ENCODE measurements at places on chromosomes 2 and 18. TPM values are rescaled to one million over a fixed set of nuclear protein-coding genes. Genes with fewer than 3 reads are reported as not detected.

- DNase-seq = no peak
These were observed 28.6 kb downstream of the ITGA6 start for GRCh38 chr2:172456002-172456401.

DNA sequence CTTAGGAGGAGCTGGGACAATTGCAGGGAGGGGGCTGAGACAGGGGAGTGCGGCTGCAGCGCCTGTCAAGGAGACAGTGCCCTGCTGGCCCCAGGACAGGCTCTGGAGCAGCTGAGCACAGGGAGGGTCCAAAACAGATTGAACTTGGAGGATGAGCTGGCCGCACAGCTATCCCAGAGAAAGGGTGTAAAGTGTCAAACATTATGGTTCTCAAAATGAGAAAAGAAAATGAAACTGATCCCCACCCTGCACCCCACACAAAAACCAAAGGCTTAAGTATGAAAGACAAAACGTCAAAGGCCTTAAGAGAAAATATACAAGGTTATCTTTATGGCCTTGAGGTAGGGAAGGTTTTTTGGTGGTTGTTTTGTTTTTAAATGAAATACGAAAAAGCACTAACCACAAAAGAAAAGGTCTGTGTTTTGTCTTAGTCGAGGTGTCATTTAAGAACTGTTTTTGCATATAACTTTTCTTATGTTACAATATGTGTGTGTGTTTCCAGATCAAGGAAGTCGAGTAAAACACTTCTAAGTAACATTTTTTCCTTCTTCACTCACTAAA, 111.8 kb downstream of the HDAC4 start:
- no peak for DNase-seq

- DNase-seq = no peak
These were observed 26.1 kb upstream of the INO80D start for GRCh38 chr2:206112108-206112507.

DNA sequence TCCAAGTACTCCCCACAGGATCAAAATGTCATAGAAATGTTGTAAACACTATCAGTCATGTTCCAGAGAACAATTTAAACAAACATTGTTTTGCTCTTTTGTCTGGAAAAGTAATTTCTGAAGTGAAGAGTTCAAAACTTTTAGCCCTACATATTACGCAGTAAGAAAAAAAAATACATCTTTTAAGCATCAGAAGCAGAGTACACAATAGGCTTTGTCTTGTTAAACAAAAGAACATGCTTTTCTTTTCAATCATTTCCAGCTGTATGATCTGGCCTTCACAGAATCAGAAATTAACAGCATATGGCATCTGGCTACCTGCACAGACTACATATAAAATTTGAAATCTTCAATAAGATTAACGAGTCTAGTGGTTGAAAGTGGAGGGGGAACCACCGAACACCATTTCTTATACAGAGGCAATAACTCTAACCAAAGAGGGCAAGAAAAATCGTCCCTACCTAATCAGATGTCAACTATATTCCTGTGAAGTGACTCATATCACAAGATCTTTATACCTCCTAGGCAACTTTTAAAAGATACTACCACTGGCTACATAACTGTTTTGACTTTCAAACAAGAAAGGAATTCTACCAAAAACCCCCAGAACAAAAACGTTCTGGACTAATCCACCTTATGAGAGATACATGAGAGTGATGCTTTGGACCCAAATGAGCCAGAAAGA, 149.3 kb downstream of the EXOC6B start:
- no peak for DNase-seq

GRCh38 chr2:112345030-112346027, 69.9 kb downstream of the ZC3H6 start:
- DNase-seq = no peak

DNA sequence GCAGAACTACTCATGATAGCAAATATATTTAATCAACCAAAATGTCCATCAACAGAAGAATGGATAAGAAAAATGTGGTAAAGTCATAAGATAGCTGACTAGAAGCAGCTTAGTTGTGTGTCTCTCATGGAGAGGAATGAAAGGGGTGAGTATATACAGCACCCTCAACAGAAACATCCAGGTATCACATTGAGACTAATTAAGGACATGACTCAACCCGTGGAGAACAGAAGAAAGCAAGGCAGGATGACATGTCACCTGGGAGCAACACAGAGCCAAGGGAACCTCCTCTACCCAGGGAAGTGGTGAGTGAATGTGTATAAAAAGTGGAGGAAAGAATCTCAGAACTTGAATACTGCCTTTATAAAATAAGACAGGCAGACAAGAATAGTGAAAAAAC, 1695.0 kb upstream of the CELF4 start:
- DNase-seq = no peak

- DNase-seq = no peak
These were observed 61.8 kb upstream of the GPR45 start for GRCh38 chr2:105179469-105180372.

C2orf78 gene
- not detected for polyA plus RNA-seq

GCKR gene
- not detected for polyA plus RNA-seq

DNA sequence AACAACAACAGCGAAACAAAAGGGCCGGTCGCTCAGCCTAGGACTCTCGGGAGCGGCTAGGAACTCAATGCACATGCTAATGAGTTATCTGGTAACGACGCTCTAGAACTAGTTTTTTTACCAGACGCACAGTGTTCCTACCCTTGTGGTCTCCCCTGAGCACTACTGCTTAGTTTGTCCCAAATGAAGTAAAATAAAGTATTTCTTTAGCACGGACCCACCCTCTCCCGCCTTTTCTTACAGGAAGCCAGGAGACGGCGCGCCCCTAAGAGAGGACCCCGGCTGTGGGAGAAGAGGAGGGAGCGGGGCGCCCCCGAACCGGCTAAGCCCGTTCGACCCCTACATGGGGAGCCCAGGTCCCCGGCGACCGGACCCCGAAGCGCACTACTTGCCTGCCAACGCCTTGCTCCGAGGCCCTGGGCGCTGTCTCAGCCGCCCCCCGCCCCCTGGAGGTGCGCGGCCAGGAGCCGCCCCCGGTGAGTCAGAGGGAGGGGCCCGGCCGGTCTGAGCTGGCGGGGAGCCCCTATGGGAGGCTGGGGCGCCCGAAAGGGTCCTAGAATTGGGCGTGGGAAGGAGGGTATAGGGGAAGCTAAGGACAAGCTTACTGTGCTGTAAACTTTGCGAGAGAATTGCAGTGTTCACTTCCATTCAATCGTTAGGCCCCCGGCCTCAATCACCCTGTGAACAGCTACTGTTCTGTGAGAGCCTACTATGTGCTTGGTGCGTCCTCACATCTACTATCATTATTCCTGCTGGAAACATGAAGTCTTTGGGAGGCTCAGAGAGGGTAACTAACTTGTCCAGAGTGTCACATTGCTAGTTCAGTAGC, 3.6 kb upstream of the CAPG start:
- no peak for DNase-seq

- DNase-seq = no peak
These were observed 73.8 kb upstream of the B3GNT7 start for GRCh38 chr2:231321556-231322334.

DNA sequence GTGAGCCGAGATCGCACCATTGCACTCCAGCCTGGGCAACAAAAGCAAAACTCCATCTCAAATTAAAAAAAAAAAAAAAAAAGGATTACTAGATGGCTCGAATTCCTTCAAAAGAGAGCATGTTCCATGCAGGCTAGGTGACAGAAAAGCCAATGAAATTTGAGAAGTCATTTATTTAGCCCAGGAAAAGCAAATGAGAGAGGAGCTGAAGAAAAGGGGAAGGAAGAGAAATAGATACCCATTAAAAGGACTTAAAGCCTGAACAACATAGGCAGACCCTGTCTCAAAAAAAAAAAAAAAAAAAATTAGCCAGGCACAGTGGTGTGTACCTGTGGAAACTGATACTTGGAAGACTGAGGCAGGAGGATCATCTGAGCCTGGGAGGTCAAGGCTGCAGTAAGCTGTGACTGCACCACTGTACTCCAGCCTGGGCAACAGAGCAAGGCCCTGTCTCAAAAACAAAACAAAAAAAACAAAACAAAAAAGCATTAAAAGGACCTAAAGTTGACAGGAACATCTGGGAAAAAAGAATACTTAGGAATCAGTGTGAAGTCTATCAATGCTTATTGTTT, 11.1 kb downstream of the SEPTIN10 start:
- DNase-seq = no peak

NABP1 gene
- polyA plus RNA-seq = 25.6 TPM

DNA sequence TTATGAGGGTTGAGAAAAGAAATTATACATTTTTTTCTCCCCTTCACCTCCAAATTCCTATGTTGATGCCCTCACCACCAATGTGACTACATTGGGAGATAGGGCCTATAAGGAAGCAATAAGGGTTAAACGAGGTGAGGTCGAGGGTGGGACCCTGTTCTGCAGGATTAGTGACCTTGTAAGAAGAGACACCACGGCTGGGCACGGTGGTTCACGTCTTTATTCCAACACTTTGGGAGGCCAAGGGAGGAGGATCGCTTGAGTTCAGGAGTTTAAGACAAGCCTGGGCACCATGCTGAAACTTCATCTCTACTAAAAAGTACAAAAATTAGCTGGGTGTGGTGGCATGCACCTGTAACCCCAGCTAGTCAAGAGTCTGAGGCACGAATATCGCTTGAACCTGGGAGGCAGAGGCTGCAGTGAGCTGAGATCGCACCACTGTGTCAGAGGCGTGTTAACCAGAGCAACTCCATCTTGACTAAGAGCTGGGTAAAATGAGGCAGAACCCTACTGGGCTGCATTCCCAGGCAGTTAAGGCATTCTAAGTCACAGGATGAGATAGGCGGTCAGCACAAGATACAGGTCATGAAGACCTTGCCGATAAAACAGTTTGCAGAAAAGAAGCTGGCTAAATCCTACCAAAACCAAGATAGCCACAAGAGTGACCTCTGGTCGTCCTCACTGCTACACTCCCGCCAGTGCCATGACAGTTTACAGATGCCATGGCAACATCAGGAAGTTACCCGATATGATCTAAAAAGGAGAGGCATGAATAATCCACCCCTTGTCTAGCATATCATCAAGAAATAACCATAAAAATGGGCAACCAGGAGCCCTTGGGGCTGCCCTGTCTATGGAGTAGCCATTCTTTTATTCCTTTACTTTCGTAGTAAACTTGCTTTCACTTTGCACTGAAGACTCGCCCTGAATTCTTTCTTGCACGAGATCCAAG, 77.0 kb downstream of the NCAPH start:
- DNase-seq = no peak

DNA sequence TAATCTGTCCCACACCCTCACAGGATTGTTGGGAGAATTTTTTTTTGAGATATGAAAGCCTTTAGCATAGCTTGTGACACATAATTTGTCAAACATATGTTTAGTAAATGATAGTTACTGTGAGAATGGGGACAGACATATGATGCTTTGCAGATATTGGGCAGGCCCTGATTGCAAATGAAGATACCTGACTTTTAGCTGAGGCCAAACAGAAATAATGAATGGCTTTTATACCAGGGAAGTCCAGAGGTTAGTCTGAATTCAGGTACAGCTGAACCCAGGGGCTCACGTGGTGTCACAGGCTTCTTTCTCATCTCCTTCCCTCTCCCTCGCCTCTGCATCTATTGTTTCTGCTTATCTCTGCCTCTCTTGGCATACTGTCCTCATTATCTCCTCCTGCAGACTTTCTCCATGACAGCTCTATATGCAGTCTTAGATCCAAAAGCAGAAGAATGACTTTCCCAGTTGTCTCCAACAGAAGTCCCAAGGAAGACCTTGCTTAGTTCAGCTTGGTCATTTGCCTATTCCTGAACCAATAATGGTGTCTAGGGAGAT, 4.9 kb upstream of the WNT10A start:
- no peak for DNase-seq

NEU2 gene
- not detected for polyA plus RNA-seq

GRCh38 chr2:38613126-38613848, 10.6 kb upstream of the HNRNPLL start:
- DNase-seq = no peak

- DNase-seq = no peak
These were observed 62.7 kb downstream of the ADD2 start for GRCh38 chr2:70705160-70705850.

DNA sequence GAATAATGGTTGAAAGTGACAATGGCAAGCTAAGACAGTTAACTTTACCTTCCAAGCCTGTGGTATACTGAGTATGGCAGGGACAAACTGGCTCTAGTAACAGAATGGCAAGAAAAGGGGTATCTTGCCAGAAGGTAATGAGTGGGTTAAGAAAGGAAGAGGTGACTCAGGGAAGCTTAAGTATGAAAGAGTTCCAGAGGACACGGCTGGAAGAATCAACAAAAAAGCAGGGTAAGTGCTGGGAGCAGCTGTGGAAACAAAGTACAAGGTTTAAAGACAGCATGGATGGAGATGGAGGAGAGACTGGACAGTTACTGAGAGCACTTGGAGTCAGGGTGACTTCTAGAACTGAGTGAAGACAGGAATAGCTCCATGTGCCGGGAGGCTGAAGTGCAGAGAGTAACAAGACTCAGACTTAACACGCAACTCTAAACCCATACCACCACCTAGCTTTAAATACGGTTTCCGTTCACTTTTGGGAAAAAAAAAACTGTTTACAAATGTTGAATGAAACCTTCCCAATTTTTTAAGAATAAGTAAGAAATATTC, 69.0 kb downstream of the REV1 start:
- DNase-seq = no peak

Measured in left renal cortex interstitium (tissue), 4 donors.